Stimulated activated naive CD8-positive, alpha-beta T cell treated with anti-CD3 and anti-CD28 coated beads, Interleukin-15, Interleukin-2, amounts not matched to agents 100 U/mL and 50 U/mL, for 24 hours (primary cell): ENCODE measurements at places on chromosomes 7 and 10.

- no peak for DNase-seq
These were observed 43.1 kb downstream of the MET start for GRCh38 chr7:116715077-116715476.

GRCh38 chr7:155066417-155066950 lies 3.6 kb upstream of the HTR5A start:
- no peak for DNase-seq

DNA sequence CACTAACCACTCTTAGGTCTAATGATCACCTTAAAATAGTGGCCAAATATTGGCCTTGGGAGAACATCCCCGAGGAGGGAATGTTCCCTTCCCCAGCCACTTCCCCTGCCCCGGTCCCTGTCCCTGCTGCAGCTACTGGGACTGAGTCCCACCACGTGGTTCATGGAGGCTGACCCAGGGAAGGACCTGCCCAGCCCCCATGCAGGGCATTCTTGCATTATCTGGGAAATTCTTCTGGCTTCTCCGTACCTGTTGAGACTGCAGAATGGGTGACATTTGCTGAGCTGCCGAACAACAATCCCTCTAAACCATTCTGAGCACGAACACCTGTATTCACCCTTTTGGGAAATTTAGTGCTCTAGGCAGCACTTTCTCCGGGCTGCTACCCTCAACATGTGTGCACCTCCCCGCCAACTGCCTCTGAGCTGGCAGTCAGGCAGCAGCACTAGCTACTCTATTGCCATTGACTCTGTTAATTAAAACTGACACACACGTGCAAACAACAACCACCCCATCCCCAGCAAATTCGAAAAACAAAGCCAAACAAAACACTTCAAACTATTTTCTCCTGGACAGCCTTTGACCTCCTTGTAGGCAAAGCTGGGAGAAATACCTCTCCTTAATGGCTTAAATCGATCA lies 567.4 kb upstream of the MKI67 start:
- no peak for DNase-seq

- DNase-seq, result no peak
These were observed 589 bp upstream of the ZFAND4 start for GRCh38 chr10:45673074-45673648.

DNA sequence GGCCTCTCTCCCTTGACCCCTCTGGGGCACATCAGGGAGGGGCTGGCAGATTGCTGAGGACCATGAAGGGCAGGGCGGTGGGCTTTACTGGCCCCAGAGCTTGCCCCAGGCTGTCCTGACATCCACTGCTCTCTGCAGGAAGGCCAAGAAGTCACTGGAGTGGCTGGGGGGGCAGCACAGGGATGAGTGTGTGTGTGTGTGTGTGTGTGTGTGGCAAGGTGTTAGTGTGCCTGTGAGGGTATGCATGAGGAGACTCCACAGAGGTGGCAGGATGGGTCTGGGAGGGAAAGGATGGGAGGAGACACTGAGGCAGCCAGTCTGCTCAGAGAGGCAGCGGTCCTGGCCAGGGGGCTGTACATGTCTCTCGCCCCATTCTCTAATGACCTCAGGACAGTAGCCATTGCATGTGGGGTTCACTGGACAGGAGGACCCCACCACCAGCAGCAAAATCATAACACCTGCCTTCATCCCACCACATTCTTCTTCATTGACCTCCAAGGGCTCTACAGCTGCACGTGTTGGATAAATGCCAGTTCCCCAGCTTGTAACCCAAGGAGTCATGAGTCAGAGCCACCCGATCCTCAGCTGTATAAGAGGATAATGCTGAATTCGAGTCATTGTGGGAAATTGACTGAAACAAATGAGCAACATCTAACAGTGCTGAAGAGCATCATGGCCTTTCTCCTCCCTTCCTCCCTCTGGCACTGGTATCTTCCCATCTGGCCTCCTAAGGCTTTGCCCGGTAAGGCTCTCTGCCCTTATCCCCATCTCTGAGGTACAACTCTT lies 720.5 kb downstream of the GRID1 start:
- DNase-seq, result no peak

GRCh38 chr7:134548877-134549276 lies at the start of gene AKR1B15:
Gene AKR1B15 (plus strand): TSS chr7:134549110. CDS start chr7:134564620, 15,510 bp downstream.
- peak; percentile 35 for DNase-seq

GRCh38 chr7:73718905-73719805 lies at the start of gene STX1A:
Gene STX1A (minus strand): TSS chr7:73719669. CDS start chr7:73719631, 38 bp downstream.
- peak; percentile 79 for DNase-seq

DNA sequence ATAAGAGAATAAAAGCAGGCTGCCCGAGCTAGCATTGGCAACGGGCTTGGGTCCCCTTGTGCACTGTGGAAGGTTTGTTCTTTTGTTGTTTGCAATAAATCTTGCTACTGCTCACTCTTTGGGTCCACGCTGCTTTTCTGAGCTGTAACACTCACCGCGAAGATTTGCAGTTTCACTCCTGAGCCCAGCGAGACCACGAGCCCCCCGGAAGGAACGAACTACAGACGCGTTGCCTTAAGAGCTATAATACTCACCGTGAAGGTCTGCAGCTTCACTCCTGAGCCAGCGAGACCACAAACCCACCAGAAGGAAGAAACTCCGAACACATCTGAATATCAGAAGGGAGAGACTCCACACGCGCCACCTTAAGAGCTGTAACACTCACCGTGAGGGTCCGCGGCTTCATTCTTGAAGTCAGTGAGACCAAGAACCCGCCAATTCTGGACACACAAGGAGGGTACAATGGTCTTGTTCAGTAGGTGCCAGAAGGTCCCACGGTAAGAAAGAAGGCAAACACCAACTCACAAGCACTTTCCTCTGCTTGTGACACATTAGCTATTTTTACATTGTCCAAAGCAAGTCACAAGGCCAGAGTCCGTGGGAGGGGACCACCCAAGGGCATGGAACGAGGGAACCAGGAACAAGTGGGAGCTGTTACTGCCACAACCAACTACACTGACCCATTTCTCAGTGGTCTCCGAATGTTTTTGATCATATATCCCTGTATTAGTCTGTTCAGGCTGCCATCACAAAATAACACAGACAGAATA lies 29.2 kb upstream of the CACUL1 start:
- DNase-seq, result no peak

DNA sequence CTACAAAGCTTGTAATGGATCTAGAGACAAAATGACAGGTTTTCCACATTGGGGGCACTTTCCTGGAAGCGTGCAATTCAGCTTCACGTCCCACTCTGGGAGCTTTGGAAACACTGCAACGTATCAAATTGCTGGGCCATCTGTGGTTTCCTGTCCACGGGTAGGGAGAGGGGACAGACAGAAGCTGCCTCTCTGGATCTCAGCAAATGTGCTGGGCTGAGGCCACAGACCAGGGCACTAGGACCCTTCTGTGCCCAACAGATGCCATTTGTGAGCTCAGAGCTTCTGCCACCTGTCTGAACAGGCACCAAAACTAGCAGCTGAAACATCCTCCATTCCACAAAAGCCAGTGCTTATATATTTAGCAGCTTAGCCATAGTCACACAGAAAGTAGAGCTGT lies 40.9 kb upstream of the FRMD4A start:
- no peak for DNase-seq

DNA sequence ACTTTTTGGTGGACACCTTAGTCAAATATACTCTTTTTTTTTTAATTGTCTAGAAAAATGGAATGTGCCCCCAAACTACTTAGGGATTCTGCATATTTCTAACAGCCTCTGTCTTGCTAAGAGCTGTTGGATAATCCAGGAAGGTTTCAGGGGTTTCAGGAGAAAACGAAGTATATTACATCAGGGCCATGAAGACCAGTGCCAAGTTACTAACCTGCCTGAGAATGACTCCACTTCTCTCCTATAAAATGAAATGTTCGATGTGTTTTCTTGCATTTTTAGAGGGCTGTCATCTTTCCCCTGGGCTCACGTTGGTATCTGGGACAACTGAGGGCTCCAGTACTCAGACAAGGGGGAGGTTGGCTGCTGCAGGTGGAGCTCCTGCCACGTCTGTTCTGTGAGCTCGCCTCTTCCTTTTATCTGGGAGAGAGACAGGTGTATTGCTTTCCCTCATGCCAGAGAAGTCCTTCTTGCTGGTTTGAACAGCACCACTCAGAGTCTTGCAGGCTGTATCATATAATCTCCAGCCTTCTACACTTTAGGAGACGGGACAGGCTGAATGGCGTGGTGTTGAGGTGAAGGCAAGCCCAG lies 71.3 kb downstream of the CAMK1D start:
- DNase-seq, result no peak

DNA sequence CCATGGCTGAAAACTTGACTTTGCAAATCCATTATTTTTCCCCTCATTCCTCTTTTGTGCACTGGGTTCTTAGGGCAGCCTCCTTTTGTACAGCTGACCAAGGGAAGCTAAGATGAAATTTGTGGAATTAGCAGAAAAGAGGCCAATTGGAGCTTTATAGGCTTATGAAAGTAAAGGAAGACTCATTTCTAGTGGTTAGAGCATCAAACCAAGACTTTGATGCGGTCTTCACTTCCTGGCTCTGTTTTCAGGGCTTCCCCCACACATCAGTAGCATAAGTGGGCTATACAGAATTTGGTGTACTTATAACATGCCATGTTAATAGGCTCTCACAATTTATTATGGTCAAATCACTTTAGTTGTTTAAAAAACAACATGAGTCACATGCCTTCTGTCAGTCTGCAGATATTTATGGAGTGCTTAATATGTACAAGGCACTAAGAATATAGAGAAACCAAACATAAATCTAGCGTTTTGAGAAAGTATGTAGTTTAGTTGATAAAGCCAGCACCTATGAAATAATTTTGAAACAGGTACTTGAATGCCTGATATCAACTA lies 5.7 kb downstream of the AUTS2 start:
- DNase-seq, result peak; percentile 8

DNA sequence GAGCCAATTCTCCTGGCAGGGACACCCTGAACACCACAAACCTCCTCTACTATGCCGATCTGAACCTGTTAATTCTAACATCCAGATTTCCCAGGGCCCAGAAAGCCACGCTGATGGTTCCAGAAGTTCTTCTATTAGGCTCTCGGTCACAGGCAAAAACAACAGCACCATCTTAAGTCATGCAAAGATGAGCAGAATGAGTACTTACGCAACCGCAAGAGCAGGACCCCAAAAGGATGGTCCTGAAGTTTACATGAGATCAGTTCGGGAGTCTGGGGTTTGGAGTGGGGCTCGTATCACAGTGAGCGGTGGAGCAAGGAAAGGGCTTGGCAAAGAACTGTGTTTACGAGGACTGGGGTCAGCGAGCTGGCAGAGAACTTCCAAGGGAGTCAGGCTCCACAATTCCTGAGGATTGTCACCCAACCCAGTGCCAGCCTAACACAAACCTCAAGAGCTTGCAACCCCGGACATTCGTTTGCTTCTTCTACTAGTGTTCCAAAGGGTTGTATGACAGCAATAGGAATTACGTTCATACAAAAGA lies 532.6 kb downstream of the TNS3 start:
- DNase-seq, result no peak

DNA sequence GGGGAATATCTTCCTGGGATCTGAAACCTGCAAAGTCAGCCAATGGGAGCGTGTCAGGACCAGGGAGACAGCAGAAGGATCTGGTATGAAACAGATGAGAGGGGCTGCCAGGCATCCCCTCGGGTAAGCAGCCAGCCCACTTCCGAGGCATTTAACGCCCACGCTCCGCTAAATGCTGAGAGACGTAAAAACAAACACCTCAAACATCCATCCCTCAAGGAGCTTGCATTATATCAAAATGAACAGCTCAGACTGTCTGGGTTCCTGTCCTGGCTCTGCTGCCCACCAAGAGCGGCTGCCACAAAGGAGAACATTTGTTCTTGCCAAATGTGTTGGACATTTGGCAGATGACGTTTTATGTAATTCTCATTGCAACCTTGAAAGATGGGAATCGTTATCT lies 7.0 kb upstream of the SERPINE1 start:
- no peak for DNase-seq

GRCh38 chr7:143027683-143028082 lies 751 bp upstream of the OR9A2 start:
- DNase-seq, result no peak

DNA sequence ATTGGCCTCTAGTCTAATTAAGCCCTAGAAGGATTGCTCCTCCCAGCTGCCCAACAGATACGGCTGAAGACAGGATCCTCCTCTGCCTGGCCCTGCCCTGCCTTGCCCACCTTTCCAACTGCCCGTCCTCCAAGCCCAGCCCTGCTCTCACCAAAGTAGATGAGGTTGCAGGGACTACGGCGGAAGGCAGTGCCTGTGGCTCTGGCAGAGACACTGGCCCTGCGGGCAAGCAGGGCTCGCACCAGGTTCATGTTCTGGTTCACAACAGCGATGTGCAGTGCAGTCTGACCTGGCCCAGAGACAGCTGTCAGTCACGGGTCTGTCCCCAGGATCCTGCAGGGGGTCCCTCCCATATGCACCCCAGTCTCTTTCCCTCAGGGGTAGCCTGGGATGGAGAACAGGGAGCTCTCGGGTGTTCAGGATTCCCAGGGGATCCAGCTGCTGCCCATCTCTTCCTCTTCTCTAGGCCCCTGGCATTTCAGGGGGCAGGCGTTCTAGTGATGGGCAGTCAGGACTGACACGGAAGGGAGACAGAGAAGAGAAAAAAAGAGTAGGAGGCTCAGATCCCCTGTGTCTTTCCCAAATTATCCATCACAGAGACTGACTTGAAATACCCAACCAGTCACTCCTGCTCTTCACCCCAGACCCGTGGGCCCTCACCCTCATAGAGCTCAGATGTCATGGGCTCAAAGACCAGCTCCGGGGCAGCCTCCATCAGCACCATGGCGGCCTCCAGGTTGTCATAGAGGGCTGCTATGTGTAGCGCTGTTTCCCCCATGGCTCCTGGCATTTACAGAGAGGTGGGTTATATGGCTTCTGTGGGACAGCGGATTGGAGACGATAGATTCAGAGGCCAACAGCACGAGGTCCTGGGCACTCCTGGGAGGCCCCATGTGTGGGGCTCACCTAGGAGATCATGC lies 8.3 kb downstream of the TRPV6 start:
- DNase-seq, result no peak

DNA sequence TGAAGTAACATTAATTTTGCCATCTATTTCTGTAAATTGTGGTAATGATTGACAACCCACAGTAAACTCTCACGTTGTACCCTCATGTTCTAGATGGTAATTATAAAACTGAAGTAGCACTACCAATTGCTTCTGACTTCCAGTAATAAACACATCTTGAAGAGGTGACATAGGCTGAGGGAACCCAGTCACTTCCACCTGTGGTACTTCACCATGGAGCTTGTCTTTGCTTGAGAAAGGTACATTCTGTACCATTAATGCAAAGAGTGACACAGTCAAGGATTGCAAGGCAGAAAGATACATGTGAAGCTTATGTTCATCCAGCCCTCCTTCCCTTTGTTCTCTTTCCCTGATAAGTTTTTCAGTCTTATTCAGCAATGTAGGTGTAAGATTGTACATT lies 11.2 kb downstream of the CAPZA2 start:
- DNase-seq, result no peak

GRCh38 chr10:1977461-1977860 lies 240.1 kb upstream of the ADARB2 start:
- DNase-seq, result no peak

- DNase-seq, result no peak
These were observed 9.8 kb downstream of the ALOX5 start for GRCh38 chr10:45383682-45384330.

GRCh38 chr10:47147186-47147585 lies 152.8 kb upstream of the GDF10 start:
- DNase-seq, result no peak

- no peak for DNase-seq
These were observed 55.6 kb upstream of the PNLIP start for GRCh38 chr10:116490028-116490662.

GRCh38 chr10:15896654-15897053 lies 36.3 kb upstream of the MINDY3 start:
- DNase-seq, result no peak
